ENCODE measurements at places on chromosomes 3 and 15. TPM values are rescaled to one million over a fixed set of nuclear protein-coding genes. Genes with fewer than 3 reads are reported as not detected.

The ASB14 gene
- total RNA-seq = 0.11 TPM

The SPSB4 gene
- total RNA-seq = 1.4 TPM

The UBAP1L gene
- total RNA-seq = 2.7 TPM

The SEMA3F gene
- total RNA-seq = 14.2 TPM

The SAMD7 gene
- total RNA-seq = not detected

The TNFAIP8L3 gene
- 3.0 TPM for total RNA-seq
